ENCODE measurements at places on chromosomes 5 and 9.

GRCh38 chr5:161846746-161847145 is 1.2 kb upstream of the GABRA1 start:
- DNase-seq = peak; percentile 42

- no peak for DNase-seq
Measured at GRCh38 chr5:172584638-172585037, 56.4 kb upstream of the NEURL1B start.

DNA sequence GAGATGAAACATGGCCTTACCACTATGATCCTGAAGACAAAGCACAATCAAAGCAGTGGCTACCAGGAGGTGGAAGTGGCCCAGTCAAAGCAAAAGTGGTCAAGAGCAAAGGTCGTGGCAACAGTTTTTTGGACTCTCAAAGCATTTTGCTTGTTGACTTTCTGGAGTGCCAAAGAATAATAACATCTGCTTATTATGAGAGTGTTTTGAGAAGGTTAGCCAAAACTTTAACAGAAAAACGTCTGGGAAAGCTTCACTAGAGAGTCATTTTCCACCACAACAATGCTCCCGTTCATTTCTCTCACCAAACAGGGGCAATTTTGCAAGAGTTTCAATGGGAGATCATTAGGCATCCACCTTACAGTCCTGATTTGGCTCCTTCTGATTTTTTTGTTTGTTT is 33.6 kb upstream of the MAMDC2 start:
- DNase-seq = no peak

DNA sequence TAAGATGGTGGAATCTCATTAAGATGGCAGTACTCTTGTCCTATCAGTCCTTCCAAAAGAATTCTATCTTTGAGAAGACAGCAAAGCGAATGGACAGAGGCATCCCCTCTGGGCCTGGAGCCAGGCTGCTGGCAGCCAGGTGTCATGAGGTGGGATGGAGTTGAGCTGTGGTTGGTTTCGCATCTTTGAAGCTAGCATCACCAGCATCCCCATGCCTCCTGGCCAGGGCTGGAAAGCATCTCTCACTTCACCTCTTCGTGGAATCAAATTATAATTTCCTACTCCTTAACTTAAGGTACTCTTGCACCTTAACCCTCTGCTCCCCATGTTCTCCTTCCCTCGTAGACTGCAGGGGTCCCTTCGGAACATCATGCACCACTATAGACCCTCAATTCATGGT is 248.3 kb downstream of the GADD45G start:
- no peak for DNase-seq

GRCh38 chr5:39057734-39058133 is 16.5 kb downstream of the RICTOR start:
- DNase-seq = no peak

GRCh38 chr9:70044490-70045307 is 1.1 kb downstream of the MAMDC2 start:
- DNase-seq = peak; percentile 68

DNA sequence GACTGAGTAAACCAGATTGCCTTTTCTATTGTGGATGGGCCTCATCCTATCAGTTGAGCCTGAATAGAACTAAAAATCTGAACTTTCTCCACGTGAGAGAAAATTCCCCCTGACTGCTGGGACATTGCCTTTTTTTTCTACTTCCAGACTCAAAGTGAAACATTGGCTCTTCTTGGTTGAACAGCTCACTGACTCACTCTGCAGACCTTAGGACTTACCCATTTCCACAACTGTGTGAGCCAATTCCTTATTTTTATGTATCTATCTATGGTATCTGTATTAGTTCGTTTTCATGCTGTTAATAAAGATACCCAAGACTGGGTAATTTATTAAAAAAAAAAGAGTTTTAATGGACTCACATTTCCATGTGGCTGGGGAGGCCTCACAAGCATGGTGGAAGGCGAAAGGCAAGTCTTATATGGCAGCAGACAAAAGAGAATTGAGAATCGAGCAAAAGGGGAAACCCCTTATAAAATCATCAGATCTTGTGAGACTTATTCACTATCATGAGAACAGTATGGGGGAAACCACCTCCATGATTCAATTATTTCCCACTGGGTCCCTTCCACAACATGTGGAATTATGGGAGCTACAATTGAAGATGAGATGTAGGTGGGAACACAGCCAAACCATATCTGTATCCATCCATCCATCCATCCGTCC is 306.7 kb upstream of the SLC24A2 start:
- DNase-seq = peak; percentile 41

Data from renal cortical epithelial cell (primary cell).